ENCODE measurements at places on chromosomes 1 and 21. TPM values are rescaled to one million over a fixed set of nuclear protein-coding genes. Genes with fewer than 3 reads are reported as not detected.

The ADSS2 gene
- total RNA-seq = 78.0 TPM

The OXCT2 gene
- total RNA-seq = 1.7 TPM

The SPRR2F gene
- not detected for total RNA-seq

The MTHFR gene
- total RNA-seq = 18.5 TPM

The CCDC181 gene
- total RNA-seq = 0.09 TPM

The FNDC10 gene
- total RNA-seq = 0.47 TPM

The NBPF4 gene
- not detected for total RNA-seq

The DHRS3 gene
- 34.1 TPM for total RNA-seq

The ARTN gene
- 0.09 TPM for total RNA-seq

The SMYD2 gene
- total RNA-seq = 75.9 TPM

The C8A gene
- not detected for total RNA-seq

The SPATA1 gene
- total RNA-seq = 1.0 TPM

Data from endothelial cell of coronary artery (primary cell).